ENCODE measurements at places on chromosomes 4 and X.

GRCh38 chr4:110248831-110249253 lies 50.4 kb upstream of the ELOVL6 start:
- DNase-seq, result no peak

DNA sequence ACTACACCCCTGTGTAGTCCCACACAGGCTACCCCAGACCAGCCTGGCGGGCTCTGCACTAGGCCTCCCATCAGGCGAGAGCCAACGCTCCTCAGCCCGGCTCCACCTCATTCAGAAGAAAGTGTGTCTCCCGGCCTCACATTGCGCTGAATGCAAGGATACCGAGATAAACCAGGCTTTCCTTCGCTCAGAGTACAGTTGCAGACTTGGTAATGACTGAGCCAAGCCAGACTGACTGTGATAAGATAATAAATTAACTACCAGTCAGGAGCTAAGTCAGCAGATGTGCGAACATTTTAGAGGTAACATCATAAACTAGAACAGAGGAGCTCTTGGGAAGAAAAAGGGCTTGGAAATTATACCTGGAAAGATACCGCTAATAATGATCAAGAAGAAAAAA lies 397.6 kb downstream of the TRIML1 start:
- DNase-seq, result no peak

GRCh38 chr4:76339364-76339763 lies 32.8 kb downstream of the STBD1 start:
- DNase-seq, result no peak

GRCh38 chrX:139120760-139121159 lies 409.2 kb upstream of the FGF13 start:
- no peak for DNase-seq

DNA sequence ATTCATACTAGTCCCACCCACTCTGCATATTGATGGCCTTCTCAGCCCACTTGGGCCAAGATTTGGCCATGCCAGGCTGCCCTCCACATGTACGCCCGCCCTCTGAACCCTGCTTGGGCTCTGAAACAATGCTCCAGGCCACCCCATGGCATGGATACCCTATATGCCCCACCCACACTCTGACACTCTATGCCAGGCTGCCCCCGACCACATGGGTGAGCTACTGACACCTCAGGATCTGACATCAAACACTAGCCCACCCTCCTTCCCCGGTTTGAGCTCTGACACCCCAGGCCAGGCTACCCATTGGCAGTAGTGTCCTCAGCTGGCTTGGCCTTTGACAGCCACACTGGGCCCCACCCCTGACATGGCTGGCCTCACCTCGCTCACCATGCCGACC lies 69.5 kb downstream of the HPRT1 start:
- DNase-seq, result no peak

DNA sequence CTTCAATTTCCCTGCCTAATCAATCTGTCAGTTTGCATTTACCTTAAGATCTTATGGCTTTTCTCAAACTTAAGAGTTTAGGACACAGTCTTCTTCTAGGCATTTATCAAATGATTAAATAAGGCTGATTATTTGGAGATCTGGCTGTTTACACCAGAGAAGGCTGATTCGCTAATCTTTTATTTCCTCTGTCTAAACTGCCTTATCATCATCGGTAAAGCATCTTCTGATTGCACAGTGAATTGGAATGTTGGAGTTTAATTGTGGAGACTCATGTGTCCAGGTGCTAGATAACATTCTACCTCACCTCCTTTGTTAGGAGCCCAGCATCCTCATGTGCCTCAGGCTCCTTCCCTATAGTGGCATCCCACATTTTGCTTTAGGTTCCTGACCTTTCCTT lies 100.3 kb upstream of the DDIT4L start:
- DNase-seq, result no peak

- no peak for DNase-seq
These were observed 277.3 kb upstream of the TAPT1 start for GRCh38 chr4:16503421-16504100.

GRCh38 chrX:817759-818300 lies 187.2 kb downstream of the SHOX start:
- no peak for DNase-seq

DNA sequence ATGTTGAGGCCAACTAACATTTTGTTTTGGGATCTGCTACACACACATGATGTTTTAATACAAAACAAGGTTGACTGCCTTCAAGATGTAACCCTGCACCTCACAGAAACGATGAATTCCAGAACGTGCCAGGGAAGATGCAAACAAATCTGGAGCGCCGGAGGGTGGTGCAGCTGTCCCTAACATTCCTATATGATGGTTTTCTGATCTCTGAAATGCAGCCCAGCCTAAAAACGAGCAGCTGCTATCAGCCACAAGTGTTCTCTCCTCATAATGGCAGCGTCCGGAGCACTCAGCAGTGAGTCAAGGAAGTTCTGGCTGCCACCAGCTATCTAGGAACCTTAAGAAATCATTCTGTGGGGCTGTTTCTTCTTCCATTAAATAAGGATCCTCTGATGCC lies 333.4 kb downstream of the NR3C2 start:
- DNase-seq, result no peak

GRCh38 chrX:1325515-1326116 lies 11.0 kb upstream of the IL3RA start:
- no peak for DNase-seq

DNA sequence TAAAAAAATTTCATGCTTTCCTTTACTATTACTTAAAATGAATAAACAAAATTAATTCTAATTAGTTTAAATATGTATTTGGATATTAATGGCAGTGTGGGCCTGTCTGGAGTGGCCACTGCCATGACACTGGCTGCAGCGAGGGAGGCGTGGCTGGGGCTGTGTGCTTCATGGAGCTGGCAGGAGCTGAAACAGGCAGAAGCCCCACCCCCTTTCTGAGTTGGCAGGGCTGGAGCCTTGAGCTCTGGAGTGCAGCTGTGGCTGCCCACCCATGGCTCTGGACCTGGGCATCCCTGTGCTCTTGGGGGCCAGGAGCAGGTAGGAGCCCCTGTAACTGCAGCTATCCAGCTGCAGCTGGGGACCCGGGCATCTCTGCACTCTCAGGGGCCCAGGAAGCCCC lies 8.2 kb upstream of the HSD17B11 start:
- no peak for DNase-seq
